ENCODE measurements at places on chromosomes 12 and 14. TPM values are rescaled to one million over a fixed set of nuclear protein-coding genes. Genes with fewer than 3 reads are reported as not detected.

GRCh38 chr12:18074001-18074400 lies 16.0 kb downstream of the RERGL start:
- DNase-seq: no peak

GRCh38 chr14:30840086-30840779 lies 34.1 kb upstream of the COCH start:
- DNase-seq: no peak

- no peak for DNase-seq
These were observed 114.5 kb downstream of the HMGA2 start for GRCh38 chr12:65938807-65939206.

DNA sequence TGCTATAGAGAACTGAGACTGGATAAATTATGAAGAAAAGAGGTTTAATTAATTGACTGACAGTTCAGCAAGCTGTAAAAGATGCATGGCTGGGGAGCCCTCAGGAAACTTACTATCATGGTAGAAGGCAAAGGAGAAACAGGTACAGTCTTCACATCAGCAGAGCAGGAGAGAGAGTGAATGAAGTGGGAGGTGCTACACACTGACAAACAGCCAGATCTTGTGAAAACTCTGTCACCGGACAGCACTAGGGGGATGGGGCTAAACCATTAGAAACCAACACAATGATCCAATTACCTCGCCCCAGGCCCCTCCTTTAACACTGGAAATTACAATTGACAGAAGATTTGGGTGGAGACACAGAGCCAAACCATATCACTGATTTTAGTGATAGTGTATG lies 682.4 kb downstream of the SLC16A7 start:
- DNase-seq: peak; percentile 6

- no peak for DNase-seq
These were observed 19.0 kb upstream of the C14orf180 start for GRCh38 chr14:104560586-104560945.

FGF23 gene
- 0.37 TPM for total RNA-seq

PTHLH gene
- total RNA-seq: 0.28 TPM

Measured in H7 (cell line).